ENCODE measurements at places on chromosomes 12 and 14. TPM values are rescaled to one million over a fixed set of nuclear protein-coding genes. Genes with fewer than 3 reads are reported as not detected.

- no peak overlapping the region for H3K27ac ChIP-seq
- H3K36me3 ChIP-seq = no peaks in the 10 kb centered on the region
- no peak overlapping the region for H3K4me3 ChIP-seq
- H3K4me1 ChIP-seq = no peaks in the 10 kb centered on the region
- DNase-seq = no peak
Measured at GRCh38 chr12:46950094-46950493, 124.3 kb upstream of the SLC38A4 start.

DNA sequence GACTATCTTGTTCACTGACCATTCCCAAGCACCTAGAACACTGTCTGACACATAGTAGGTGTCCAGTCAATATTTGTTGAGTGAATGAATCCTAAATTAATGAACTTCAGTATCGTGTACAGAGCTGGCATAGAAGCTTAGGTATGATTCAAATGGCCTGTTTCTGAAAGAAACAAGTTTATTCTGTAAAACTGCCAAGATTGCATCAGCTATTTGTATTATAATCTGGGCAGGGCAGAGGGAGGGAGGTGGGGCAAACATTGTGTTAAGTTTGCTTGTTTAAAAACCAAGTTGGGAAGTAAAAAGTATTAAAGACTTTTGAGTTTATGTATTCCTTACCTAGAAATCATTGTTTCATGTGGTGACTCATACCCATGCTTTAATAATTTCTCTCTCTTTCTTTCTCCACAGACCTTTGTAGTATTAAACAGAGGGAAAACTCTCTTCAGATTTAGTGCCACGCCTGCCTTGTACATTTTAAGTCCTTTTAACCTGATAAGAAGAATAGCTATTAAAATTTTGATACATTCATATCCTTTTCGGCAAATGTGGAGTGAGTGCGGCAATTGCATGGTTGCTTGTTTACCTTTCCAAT is 92.8 kb downstream of the SCN8A start:
- H3K27me3 ChIP-seq = no peaks in the 10 kb centered on the region
- no peak overlapping the region for H3K4me3 ChIP-seq
- no peaks in the 10 kb centered on the region for H3K36me3 ChIP-seq
- DNase-seq = no peak
- no peak overlapping the region for H3K27ac ChIP-seq
- H3K4me1 ChIP-seq = no peaks in the 10 kb centered on the region

GRCh38 chr12:56987551-56988053 is 18.7 kb downstream of the ZBTB39 start:
- no peaks in the 10 kb centered on the region for H3K36me3 ChIP-seq
- DNase-seq = no peak
- H3K4me3 ChIP-seq = no peak overlapping the region
- no peaks in the 10 kb centered on the region for H3K4me1 ChIP-seq

GRCh38 chr14:76762411-76763095 is 1.3 kb downstream of the VASH1 start:
- H3K27me3 ChIP-seq = no peaks in the 10 kb centered on the region
- H3K27ac ChIP-seq = no peak overlapping the region
- no peaks in the 10 kb centered on the region for H3K36me3 ChIP-seq
- DNase-seq = no peak
- H3K4me1 ChIP-seq = peaks cover 13% of the 10 kb centered on the region

DNA sequence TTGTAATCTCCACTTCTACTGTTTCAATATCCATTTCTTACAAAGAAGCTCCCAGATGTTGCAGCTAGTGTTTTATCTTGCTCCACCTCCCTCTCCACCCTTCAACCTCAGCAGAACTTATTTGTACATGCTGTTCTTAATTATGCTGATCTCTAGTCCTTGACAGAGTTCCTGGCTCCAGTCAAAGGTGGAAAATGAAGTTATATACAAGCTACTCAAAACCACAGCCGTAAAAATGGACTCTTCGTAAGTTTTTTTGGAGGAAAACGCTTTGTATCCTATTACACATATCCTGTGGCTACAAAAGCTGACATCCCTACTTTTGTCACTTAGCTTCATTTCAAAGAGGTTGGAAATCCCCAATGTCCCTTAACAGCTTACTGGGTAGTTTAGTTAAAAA is 1.3 kb downstream of the CLEC1A start:
- H3K27me3 ChIP-seq = no peaks in the 10 kb centered on the region
- DNase-seq = no peak
- no peaks in the 10 kb centered on the region for H3K36me3 ChIP-seq
- H3K4me3 ChIP-seq = no peak overlapping the region

DNA sequence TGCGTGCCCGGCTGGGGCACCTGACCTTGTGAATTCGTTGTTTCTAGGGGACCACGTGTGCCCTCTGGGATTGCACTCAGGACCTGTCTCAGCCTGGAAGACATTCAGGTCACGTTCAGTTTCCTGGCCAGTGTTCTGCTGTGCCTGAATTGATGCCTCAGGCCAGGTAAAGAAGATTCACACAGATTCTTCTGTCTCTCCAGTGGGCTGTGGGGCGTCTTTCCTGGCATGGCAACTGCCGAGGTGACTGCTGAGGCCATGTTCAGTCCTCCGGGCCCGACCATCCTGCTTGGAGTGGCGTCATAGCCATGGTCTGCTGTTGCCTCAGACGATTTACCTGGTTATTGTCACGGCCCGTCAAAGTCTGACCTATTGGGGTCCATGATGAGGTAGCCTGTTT is 13.5 kb downstream of the ZNF605 start:
- no peak overlapping the region for H3K27ac ChIP-seq
- H3K4me3 ChIP-seq = no peak overlapping the region
- no peak for DNase-seq
- H3K4me1 ChIP-seq = no peaks in the 10 kb centered on the region
- H3K36me3 ChIP-seq = peaks cover 57% of the 10 kb centered on the region
- H3K27me3 ChIP-seq = no peaks in the 10 kb centered on the region

GRCh38 chr14:92886337-92886736 is 36.6 kb upstream of the CHGA start:
- H3K4me1 ChIP-seq = no peaks in the 10 kb centered on the region
- no peaks in the 10 kb centered on the region for H3K27me3 ChIP-seq
- DNase-seq = no peak
- no peaks in the 10 kb centered on the region for H3K36me3 ChIP-seq
- no peak overlapping the region for H3K27ac ChIP-seq

GRCh38 chr12:91663310-91663709 is 480.7 kb upstream of the DCN start:
- H3K4me3 ChIP-seq = no peak overlapping the region
- DNase-seq = no peak
- no peak overlapping the region for H3K27ac ChIP-seq
- no peaks in the 10 kb centered on the region for H3K27me3 ChIP-seq

- peak overlapping the region; percentile 28 for H3K27ac ChIP-seq
- no peaks in the 10 kb centered on the region for H3K27me3 ChIP-seq
- H3K4me1 ChIP-seq = peaks cover 12% of the 10 kb centered on the region
- peak; percentile 17 for DNase-seq
- peak overlapping the region; percentile 11 for H3K4me3 ChIP-seq
Measured at GRCh38 chr14:89477391-89477790, 60.4 kb upstream of the FOXN3 start.

- no peak for DNase-seq
- no peaks in the 10 kb centered on the region for H3K27me3 ChIP-seq
- no peaks in the 10 kb centered on the region for H3K4me1 ChIP-seq
- no peak overlapping the region for H3K4me3 ChIP-seq
- no peak overlapping the region for H3K27ac ChIP-seq
Measured at GRCh38 chr12:125435871-125436270, 370.6 kb downstream of the AACS start.

DNA sequence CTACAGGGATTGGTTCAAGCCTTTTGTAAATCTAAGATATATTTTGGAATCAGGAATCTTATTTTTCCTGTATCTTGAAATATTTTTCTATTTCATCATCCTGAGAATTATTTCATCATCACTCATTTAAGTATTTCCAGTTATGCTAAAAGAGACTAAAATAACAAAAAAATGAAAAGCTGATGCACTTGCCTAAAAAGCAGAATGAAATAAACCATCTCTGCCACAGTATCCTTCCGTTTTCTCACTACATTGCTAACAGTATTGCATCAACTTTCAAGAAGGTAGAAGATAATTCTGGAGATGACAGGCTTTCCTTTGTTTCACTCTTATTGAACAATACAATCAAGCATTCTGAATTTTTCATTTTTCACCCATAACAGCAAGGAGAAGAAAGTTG is 31.1 kb upstream of the EIF5 start:
- no peaks in the 10 kb centered on the region for H3K4me1 ChIP-seq
- no peak for DNase-seq
- H3K36me3 ChIP-seq = no peaks in the 10 kb centered on the region

DNA sequence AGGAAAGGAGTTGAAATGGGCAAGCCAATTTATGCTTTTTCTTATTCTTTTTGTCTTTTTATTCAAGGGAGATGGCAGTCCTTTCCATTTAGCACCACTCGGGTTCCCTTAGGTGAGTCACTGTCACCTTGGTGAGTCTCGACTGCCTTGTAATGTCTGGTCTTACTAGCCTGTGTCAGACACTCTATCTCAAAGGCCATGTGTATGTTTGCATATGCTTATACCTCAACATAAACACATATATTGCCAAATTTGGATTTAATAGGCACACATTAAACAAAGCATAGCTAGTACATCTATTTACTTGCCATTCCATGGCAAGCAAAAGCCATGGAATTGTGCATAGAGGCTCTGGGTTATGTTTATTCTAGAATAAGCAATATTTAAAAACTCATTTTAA is 624.9 kb upstream of the FOXG1 start:
- DNase-seq = no peak
- no peak overlapping the region for H3K27ac ChIP-seq
- H3K4me1 ChIP-seq = no peaks in the 10 kb centered on the region

- H3K27me3 ChIP-seq = no peaks in the 10 kb centered on the region
- no peaks in the 10 kb centered on the region for H3K36me3 ChIP-seq
- H3K4me3 ChIP-seq = no peak overlapping the region
- H3K27ac ChIP-seq = no peak overlapping the region
- no peak for DNase-seq
Measured at GRCh38 chr12:31715283-31715825, 13.5 kb downstream of the AMN1 start.

DNA sequence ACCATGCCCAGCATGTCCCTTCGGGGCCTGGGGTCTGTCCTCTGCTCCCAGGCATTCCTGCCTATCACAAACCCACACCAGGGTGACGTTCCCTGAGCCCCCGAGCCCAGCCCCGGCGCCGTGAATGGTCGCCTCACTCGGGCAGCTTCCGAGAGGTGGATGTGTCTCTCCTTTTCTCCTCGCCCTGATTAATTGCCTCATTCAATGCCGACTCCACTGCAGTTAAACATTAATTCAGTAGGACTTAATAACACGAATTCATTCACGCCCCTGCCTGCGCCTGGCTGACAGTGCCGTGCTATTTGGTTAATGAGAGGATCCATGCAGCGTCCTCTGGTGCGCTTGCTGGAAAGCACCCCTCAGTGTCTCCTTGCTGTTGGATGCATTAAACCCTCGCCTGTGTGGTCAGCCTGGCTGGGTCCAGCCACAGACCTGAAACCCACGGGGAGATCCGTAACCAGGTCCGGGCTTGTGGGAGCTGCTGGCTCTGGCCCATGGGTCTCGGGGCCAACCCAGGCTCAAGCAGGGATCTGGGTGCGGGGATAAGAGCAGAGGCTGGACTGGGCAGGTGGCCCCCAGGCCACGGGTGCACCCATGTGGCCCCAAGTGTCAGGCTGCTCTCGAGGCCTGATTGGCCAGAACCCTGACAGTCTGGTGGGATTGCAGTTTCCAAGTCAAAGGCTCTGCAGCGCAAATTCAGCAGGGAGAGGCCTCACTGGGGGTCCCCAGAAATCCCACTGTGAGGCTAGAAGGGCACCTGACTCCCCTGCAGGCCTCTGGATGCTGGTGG is 55.4 kb downstream of the FBRSL1 start:
- DNase-seq = no peak
- H3K4me3 ChIP-seq = no peak overlapping the region
- no peaks in the 10 kb centered on the region for H3K4me1 ChIP-seq
- H3K27me3 ChIP-seq = no peaks in the 10 kb centered on the region

- H3K36me3 ChIP-seq = no peaks in the 10 kb centered on the region
- no peak overlapping the region for H3K27ac ChIP-seq
- H3K27me3 ChIP-seq = no peaks in the 10 kb centered on the region
- no peak for DNase-seq
- no peak overlapping the region for H3K4me3 ChIP-seq
Measured at GRCh38 chr14:68089146-68089731, 269.7 kb downstream of the RAD51B start.

- H3K27ac ChIP-seq = peak overlapping the region; percentile 78
- peak overlapping the region; percentile 10 for H3K4me3 ChIP-seq
- no peak for DNase-seq
Measured at GRCh38 chr14:22977684-22978486, 4.5 kb downstream of the AJUBA start.

- H3K27ac ChIP-seq = no peak overlapping the region
- H3K27me3 ChIP-seq = no peaks in the 10 kb centered on the region
- H3K4me1 ChIP-seq = peaks cover 15% of the 10 kb centered on the region
- no peak overlapping the region for H3K4me3 ChIP-seq
Measured at GRCh38 chr12:105275997-105276733, 40.2 kb upstream of the APPL2 start.

DNA sequence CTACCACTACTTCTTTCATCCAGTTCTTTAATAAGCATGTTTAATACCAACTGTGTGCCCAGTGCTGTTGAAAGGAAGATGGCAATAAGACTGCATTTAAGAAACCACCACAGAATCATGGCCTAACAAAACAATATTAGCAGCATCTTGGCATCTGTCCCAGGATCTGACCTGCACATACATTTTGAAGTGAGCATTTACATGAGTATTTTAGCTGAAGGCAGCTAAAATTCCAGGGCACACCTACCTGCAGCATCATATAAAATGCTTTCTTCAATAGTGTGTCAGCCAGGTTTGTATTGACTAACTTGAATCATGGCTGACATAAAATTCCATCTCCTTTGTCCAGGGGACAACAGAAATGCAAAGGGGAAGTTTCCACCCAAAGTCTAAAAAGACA is 65.0 kb upstream of the ARHGAP5 start:
- H3K4me3 ChIP-seq = no peak overlapping the region
- H3K36me3 ChIP-seq = no peaks in the 10 kb centered on the region
- no peaks in the 10 kb centered on the region for H3K27me3 ChIP-seq
- H3K27ac ChIP-seq = no peak overlapping the region

- DNase-seq = no peak
- H3K4me3 ChIP-seq = no peak overlapping the region
- H3K36me3 ChIP-seq = no peaks in the 10 kb centered on the region
- no peaks in the 10 kb centered on the region for H3K27me3 ChIP-seq
Measured at GRCh38 chr14:68042586-68043210, 223.1 kb downstream of the RAD51B start.

Gene METTL3
- 54.8 TPM for total RNA-seq

Gene NYNRIN
- 9.5 TPM for total RNA-seq

Gene LUM
- 257 TPM for total RNA-seq

Gene TMEM132C
- 0.56 TPM for total RNA-seq

Gene BMP4
- 23.7 TPM for total RNA-seq

Gene FOXG1
- total RNA-seq = 0.28 TPM

Gene LRP10
- 209 TPM for total RNA-seq

Gene LTB4R2
- 15.2 TPM for total RNA-seq

Gene TIGAR
- 4.1 TPM for total RNA-seq

Gene GPR162
- 3.1 TPM for total RNA-seq

Gene MYH6
- not detected for total RNA-seq

Gene LRRC10
- total RNA-seq = not detected

Gene LRP1
- 663 TPM for total RNA-seq
